ENCODE measurements at places on chromosomes 7 and 10.

- no peak overlapping the region for H3K27ac ChIP-seq
- H3K4me3 ChIP-seq, result no peak overlapping the region
- peaks cover 5% of the 10 kb centered on the region for H3K27me3 ChIP-seq
- no peaks in the 10 kb centered on the region for H3K36me3 ChIP-seq
These were observed 428 bp downstream of the CALML5 start for GRCh38 chr10:5498791-5499492.

- H3K4me1 ChIP-seq, result peaks cover 50% of the 10 kb centered on the region
- H3K4me3 ChIP-seq, result no peak overlapping the region
- H3K36me3 ChIP-seq, result peaks cover 22% of the 10 kb centered on the region
- H3K27me3 ChIP-seq, result peaks cover 2% of the 10 kb centered on the region
- no peak overlapping the region for H3K27ac ChIP-seq
These were observed 9.0 kb downstream of the EIF4H start for GRCh38 chr7:74183142-74183541.

DNA sequence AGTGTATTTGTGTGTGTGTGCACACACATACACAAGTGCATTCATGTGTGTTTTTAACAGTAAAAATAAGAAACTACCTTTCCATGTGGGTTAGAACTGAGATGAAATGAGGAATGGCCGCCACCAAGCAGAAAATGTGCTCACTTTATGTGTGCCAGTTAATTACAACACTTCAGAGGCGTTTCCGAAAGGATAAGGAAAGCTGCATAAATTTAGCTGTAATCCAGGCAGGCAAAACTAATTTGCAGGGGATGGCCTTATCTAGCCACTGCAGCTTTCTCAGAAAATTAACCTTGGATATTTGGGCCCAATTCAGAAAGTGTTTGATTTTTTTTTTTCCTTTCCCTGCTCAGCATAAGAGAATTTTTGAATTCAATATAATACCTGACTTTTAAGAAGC is 328.8 kb upstream of the PHF14 start:
- no peak overlapping the region for H3K27ac ChIP-seq
- DNase-seq, result no peak
- peaks cover 3% of the 10 kb centered on the region for H3K4me1 ChIP-seq
- H3K36me3 ChIP-seq, result no peaks in the 10 kb centered on the region
- H3K27me3 ChIP-seq, result no peaks in the 10 kb centered on the region

DNA sequence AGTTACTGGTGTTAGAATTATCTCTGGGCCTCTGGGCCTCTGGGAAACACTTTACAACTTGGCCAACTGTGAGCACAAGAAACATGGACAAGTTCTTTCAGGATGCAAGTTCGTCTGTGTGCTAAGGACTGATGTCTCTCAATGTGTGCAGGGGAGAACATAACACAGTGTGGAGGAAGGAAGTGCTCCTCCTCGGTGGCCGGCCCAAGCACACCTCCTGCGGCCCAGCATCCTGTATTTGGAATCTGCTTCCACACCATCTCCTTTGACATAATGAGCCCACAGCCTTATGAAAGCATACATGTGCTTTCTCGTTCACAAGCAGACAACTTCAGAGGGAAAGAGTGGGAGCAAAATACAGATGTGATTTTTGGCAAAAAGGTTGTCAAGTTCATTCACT is 59.0 kb downstream of the MTPN start:
- H3K27ac ChIP-seq, result peak overlapping the region; percentile 44
- no peak for DNase-seq
- H3K36me3 ChIP-seq, result peaks cover 7% of the 10 kb centered on the region
- no peak overlapping the region for H3K4me3 ChIP-seq
- peaks cover 13% of the 10 kb centered on the region for H3K4me1 ChIP-seq
- H3K27me3 ChIP-seq, result peaks cover 2% of the 10 kb centered on the region

- H3K4me1 ChIP-seq, result no peaks in the 10 kb centered on the region
- H3K4me3 ChIP-seq, result no peak overlapping the region
- peaks cover 2% of the 10 kb centered on the region for H3K27me3 ChIP-seq
- H3K27ac ChIP-seq, result no peak overlapping the region
- no peaks in the 10 kb centered on the region for H3K36me3 ChIP-seq
These were observed 656.6 kb downstream of the INHBA start for GRCh38 chr7:41046221-41046761.

GRCh38 chr7:106071356-106071998 is 40.6 kb downstream of the SYPL1 start:
- H3K27me3 ChIP-seq, result peaks cover 5% of the 10 kb centered on the region
- H3K4me3 ChIP-seq, result no peak overlapping the region
- H3K36me3 ChIP-seq, result no peaks in the 10 kb centered on the region
- peaks cover 53% of the 10 kb centered on the region for H3K4me1 ChIP-seq
- peak; percentile 27 for DNase-seq

GRCh38 chr7:110017405-110017804 is 1073.5 kb upstream of the LRRN3 start:
- H3K4me1 ChIP-seq, result no peaks in the 10 kb centered on the region
- H3K36me3 ChIP-seq, result no peaks in the 10 kb centered on the region
- DNase-seq, result no peak
- no peak overlapping the region for H3K4me3 ChIP-seq

Data from endothelial cell (in vitro differentiated cells).